GM10248 (cell line): ENCODE measurements at places on chromosomes 12 and 14.
A peak's percentile ranks its signal among the peaks of the same experiment; 100 is the strongest.

GRCh38 chr12:68042212-68042699 lies 53.0 kb downstream of the IFNG-AS1 start:
- DNase-seq, result peak; percentile 37

GRCh38 chr12:55719371-55719770 lies 822 bp upstream of the RDH5 start:
- no peak for DNase-seq

DNA sequence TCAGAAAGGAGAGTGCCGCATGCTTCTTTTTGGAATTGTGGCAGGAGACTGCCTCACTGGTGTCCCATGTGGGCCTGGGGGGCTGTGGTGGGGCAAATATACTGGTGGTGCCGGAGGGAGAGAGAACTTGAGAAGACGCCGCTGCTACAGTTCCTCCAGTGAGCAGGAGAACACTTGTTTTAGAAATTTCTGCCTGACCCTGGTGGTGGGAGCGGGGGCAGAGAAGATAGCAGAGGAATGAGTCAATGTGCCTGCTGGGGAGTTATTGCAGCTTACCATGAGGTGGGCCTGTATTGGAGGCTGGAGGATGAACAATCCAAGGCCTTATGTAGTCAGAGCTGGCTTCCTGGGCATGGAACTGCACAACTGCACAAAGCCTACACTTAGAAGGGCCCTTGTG lies 211.8 kb downstream of the SNAPC1 start:
- DNase-seq, result no peak

- DNase-seq, result no peak
These were observed 141.4 kb downstream of the EGLN3 start for GRCh38 chr14:33809396-33809981.

DNA sequence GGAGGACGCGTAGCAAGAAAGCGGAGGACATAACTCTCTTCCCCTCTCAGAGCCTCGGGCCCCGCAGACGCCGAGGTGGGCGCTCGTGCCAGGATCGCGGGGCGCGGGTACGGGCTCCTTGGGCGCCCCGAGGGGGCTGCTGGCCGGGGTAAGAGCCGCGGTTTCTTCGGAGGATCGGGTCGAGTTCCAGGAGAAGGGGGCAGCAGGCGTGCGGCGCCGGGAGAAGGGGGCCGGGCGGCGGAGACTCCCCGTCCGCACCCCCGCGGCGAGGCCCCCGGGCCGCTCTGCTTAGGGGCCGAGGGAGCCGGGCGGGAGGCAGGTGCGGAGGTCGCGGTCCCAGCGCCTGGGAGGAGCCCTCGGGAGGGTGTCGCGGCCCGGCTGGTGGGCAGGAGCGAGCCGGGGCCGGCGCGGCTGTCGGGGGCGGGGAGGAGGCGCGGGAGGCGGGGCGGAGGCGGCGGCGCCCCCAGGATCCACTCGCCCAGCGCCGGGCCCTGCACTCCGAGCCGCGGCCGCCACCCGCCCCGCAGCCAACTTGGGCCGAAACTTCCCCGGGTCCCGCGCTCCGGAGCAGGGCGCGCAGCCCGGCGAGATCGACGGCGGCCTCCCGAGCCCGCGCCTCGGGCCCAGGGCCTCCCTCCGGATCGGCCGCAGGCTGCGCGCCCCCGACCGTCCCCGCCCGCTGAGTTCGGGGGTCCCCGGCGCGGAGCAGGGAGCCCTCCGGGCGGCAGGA lies 64.4 kb downstream of the FBXL14 start:
- DNase-seq, result peak; percentile 66

DNA sequence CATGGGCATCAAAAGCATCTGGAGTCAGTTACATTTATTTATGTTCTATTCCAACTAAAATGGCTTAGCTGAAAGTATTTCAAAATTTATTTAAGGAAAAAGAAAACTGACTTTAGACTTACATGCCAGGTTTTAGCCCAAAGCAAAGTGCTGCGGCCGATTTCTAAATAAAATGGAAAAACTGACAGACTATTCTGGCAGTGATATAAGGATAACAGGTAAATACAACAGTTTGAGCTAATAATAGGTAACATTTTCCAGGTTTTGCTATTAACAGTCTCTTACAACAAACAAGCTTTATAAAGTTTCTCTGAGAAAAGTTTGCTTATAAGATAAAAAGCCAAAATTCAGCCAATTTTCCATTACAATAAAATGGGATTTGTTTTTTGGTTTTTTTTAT lies 937.2 kb upstream of the FLRT2 start:
- DNase-seq, result no peak

- no peak for DNase-seq
These were observed 380.1 kb downstream of the RAD51B start for GRCh38 chr14:68199554-68200151.

- no peak for DNase-seq
These were observed 69.9 kb downstream of the FOXN4 start for GRCh38 chr12:109239179-109239578.

DNA sequence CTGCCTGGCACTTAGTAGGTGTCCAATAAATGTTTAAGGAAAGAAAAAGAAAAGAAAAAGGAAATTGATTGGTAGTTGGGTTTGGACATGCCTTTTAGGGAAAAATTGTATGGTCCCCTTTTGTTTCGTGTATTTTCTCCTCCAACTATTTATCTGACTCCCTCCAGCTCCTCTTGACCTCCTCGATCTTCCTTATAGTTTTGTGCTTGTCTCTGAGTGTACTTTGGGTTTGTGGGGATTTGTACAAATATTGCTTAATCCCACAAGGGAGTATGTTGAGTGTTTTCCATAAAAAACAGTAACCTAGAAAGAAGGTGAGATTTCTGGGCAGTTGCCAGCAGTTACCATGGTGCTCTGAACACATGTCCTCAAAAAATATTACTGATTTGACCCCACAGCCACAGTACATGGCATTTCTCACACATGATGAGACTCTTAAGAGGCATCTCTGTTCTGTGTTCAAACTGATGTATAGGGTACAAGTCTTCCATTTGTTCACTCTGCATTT lies 15.7 kb downstream of the PLEKHG7 start:
- DNase-seq, result no peak

DNA sequence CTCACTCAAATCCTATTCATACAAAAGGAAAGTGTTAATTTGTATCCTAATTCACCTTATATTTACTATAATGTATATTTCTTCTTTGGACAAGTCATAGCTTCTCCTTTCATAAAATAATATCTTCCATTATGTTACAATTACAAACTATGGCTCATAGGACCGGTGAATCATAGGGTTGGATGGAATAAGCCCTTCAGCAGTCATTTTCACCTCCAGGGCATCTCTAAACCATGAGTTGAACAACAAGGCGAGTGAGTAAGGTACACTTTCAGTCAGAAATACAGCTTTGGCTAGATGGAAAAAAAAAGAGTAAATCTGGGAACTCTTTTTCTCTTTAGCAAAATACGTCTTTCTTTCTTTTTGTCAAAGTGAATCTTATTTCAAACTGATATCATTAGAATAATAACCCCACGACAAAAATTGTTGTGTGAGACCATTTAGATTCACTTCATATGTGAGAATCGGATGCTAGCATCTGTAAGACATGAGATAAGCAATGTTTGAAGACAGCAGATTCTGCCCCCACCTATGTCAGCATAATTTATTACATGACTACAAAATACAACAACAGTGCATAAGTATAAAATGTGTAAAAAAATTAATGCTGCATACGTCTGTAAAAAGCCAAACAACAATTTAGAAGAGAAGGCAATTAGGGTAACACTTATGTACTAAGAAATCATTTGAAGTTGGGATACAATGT lies 184.4 kb upstream of the SLC38A2 start:
- no peak for DNase-seq

- DNase-seq, result no peak
These were observed 141.7 kb upstream of the DAAM1 start for GRCh38 chr14:59046746-59047145.

GRCh38 chr14:67817750-67818438 lies 1.5 kb upstream of the ZFYVE26 start:
- DNase-seq, result no peak

DNA sequence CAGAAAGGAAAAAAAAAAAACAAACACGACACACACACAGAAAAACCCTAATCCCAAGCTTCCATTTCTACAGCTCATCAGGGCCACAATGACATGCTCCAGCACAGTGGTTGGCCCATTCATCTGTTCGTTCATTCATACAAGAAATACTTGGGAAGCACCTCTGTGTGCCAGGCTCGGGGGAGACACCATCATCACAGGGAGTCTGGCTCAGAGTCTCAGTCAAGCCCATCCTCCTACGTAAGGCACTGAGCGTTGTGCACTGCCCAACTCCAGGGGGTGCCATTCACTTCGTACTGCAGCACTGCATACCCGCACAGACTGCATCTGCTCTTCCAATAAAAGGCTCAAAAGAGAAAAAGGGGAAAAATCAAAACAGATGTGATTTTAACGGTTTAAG lies 15.3 kb downstream of the VPS37B start:
- no peak for DNase-seq

DNA sequence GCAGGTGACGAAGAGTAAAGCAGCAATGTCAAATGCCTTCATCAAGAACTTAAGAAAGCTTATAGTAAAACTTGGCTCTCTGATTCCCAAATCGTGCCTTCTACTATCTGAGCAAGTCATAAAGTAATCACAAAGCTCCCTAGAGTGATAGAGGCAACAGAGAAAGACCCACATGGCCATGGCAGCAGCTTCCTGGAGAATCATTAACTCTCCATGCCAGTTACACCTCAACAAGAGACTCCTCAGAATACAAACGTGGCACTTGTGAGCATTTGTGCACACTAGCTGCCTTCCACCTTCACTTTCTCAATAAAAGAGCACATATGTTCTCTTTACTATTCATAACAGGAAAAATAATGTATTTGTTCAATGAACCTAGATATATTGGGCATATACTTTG lies 48.0 kb downstream of the PLCZ1 start:
- no peak for DNase-seq

GRCh38 chr14:103199124-103199523 lies 75.9 kb downstream of the TNFAIP2 start:
- DNase-seq, result no peak

DNA sequence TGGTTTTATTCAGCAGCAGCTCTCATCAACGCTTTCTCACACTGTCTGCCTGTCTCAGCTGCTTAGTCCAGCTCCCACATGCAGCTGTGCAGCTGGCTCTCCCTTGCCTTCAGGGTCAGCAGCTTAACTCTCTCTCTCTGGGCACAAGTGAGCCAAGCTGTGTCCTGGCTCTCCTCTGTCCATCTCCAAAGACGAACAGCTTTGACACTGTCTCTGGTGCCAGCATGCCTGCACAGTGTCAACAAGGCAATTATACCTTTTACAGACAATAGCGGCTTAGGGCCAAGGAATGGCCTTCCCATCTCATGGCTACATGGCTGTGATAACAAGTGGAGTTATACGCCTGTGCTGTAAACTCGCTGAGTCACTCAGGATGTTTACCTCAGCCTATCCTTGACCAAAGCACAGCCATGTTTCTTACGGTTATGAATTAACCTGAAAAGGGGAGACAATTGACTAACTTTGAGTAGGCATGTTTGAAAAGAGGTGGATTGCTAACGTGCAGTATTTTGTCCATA lies 38.4 kb upstream of the MANSC4 start:
- no peak for DNase-seq

DNA sequence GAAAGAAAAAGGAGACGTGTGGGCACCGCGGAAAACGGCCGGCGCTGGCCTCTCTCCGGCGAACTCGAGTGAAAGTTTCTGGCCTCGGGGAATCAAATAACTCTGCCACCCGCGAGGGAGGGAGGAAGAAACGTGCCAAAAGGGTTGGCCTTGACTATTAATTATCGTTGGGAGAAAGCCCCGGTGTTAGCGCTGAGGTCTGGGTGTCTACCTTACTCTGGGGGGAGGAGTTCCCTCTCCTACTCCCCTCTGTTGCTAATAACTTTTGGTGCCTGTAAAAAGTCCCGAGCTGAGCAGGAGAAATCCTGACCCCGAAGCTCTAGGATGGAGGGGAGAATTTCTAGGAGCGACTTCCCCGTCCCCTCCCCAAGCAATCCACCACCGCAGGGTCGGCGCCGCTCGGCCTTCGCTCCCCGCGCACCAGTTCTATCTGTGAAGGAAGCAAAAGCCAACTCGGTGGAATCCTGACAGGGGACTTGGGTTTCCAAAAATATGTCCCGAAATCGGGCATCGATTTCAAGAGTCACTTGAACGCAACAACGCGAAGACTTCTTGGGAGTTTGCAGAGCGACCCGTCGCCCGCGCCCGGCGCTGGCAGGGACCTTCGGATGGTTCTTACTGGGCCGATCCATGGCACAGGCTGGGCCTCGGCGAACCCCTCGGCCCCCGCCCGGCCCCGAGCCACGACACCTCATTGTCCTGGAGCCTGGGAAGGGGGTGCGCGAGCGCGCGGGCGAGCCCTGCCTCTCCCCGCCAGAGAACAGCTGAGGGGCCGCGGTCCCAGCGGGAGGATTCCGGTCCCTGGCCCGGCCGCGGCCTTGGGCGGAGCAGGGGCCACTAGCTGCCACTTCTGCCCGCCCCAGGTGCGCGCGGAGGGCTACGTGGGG lies 1.7 kb downstream of the OTX2 start:
- no peak for DNase-seq

DNA sequence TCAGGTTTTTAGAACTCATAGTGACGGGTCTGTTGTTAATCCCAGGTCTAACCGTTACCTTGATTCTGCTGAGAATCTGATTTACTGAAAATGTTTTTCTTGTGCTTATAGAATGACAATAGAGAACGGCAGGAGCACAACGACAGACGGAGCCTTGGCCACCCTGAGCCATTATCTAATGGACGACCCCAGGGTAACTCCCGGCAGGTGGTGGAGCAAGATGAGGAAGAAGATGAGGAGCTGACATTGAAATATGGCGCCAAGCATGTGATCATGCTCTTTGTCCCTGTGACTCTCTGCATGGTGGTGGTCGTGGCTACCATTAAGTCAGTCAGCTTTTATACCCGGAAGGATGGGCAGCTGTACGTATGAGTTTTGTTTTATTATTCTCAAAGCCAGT lies 34.4 kb downstream of the PSEN1 start:
- no peak for DNase-seq

DNA sequence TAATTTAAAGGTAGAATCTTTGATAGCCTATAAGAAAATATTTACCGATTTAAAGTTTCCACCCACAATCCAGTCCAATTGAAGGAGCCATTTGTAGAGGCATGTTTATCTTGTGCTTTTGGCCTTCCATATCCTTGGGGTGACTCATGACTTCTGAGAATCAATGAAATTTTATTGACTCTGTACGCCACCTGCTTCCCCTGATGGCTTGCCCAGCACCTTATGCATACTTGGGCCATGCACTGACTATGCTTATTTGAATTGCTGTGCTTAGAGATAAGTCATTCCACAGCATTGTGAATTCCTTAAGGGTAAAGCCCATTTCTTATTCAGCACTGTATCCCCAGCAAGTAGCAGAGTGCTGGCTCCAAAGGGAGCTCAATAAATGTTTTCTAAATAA lies 954.8 kb upstream of the SEL1L start:
- DNase-seq, result no peak

- DNase-seq, result no peak
These were observed 137.0 kb upstream of the CDKN3 start for GRCh38 chr14:54259821-54260220.

DNA sequence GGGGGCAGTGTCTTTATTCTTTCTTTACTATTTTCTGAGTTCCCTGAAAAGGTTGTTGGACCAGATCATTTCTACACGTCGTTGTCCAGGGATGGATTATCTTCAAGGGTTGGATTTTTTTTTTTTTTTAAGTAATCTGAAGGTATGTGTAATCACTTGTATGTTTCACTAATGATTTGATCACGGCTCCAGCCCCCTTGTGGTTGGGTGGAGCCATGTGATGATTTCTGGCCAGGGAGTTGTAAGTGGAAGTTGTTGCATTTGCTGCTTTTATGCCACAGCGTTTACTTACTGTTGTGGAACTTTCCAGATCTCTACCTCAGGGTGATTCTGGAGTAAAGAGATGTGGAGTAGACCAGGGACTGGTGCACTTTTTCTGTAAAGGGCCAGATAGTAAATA lies 390.3 kb downstream of the AACS start:
- DNase-seq, result no peak

GRCh38 chr14:20417250-20418186 lies 4.2 kb upstream of the TEP1 start:
- DNase-seq, result no peak
